ENCODE measurements at places on chromosomes 7 and 10.

DNA sequence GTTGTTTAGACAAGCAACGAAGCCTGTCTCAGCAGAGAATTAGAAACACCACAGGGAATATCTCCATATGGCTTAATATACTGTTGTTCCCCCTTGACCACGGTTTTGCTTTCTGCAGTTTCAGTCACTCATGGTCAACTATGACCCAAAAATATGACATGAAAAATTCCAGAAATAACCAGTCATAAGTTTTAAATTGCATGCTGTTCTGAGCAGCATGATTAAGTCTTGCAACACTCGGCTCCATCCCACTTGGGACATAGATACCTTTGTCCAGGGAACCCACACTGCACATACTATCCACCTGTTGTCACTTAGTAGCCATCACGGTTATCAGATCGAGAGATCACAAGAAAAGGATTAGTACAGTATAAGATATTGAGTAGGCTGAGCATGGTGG lies 60.7 kb upstream of the FOXK1 start:
- no peak for DNase-seq

- DNase-seq, result no peak
Measured at GRCh38 chr7:49980465-49980864, 112.6 kb downstream of the ZPBP start.

DNA sequence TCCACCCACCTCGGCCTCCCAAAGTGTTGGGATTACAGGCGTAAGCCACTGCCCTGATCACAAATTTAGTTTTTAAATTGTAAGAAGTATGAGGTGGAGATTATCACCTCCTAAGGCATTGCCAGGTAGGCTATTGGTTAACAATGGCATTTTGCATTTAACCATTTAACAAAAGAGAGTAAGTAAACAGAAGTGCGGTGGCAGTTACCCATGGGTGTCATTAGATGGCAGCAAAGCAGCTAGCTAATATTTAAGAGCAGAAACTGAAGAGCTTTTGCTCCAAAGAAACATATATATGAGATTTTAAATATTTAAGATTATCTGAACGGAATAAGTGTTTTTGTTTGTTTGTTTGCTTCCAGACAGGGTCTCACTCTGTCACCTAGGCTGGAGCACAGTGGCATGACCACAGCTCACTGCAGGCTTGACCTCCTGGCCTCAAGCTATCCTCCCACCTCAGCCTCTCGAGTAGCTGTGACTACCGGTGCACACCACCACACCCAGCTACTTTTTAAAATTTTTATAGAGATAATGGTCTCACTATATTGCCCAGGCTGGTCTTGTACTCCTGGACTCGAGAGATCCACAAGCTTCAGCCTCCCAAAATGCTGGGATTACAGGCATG lies 325.5 kb upstream of the C7orf33 start:
- DNase-seq, result no peak

DNA sequence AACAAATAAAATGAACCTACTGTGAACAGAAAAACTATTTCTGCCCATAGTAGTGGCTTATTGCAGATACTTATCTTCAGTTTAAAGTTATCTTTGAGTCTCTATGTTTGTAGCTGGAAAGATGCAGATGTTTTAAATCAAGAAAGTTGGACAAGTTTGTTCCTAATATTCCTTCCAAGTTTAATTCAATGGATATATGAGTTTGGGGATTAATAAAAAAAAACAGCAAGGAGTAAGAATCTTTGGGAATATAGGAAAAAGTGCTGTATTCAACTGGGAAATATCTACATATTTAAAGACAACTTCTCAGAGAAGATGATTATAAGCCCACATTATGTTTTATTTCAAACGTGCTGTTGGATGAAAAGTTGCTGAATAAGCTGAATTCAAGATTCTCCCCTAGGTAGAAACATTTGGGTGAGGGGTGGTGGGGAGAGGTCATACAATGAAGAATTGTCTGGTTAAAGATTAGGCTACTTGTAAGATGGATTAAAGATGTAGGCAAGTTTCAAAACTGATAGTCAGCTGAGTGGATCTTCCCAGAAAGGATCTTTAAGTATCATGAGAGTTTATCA lies 1135.2 kb downstream of the CNTNAP2 start:
- DNase-seq, result no peak

DNA sequence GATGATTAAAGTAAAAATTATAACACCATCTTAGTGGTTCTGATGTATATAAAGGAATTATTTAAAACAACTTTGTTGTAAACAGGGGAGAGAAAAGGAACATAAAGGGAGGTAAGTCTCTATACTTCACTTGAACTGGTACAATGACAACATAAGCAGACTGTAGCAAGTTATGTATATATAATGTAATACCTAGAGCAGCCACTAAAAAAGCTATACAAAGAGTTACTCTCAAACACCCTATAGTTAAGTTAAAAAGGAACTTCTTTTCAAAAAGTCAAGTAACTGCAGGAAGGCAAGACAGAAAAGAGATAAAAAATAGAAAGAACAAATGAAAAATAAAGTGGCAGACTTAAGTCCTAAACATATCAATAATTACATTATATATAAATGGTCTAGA lies 82.3 kb downstream of the ZNF503 start:
- DNase-seq, result no peak

GRCh38 chr7:75658802-75659201 lies 79.9 kb downstream of the HIP1 start:
- no peak for DNase-seq

GRCh38 chr7:22052674-22053365 lies 107.1 kb upstream of the CDCA7L start:
- DNase-seq, result no peak

DNA sequence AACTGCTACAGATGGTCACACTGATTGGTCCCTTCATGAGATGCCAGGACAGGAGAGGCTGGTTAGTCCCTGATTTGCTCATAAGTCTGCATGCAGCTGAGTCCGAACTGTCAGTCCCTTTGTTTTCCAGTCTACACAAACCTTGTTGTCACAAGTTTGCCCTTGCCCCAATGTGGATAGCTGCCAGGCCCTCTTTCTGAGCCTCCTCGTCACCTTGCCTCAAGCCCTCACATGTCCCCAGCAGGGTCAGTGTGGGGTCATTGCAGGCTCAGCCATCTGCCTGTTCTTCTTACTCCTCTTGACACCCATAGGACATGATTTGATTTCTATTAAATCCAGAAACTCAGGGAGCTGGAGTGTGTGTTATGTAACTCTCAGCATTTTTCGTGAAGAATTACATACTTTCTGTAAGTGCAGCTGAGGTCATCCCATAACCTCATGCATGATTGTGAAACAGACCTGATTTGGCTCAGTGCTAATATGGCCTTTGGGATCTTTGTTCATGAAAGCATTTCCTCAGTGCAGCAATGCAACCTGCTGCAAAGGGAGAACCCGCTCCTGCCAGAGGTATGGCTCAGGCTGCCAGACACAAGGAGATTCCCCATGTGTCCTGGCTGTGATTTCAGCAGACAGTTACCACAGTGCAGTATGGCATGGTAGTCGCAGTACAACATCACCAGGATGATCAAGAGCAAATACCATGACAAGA lies 70.0 kb upstream of the ZMIZ2 start:
- DNase-seq, result no peak

- no peak for DNase-seq
Measured at GRCh38 chr7:2792856-2793487, 51.1 kb downstream of the GNA12 start.

DNA sequence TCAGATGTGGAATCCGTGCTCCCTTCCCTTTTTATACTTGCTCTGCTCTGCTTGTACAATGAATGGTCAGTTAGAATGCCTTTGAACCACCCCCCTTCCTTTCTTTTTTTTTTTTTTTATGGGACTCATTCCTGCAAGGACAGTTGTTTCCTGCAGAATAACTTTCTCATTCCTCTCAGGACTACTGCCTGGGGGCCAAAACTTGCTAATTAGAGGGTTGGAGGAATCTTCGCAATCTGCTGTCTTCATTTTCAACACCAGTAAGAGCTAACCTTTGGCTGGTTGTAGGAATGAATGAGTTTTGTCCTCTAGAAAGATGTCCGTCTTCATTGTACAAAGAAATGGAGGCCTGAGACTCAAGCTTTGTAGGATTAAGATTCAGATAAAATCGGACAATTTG lies 868.1 kb downstream of the LRMDA start:
- no peak for DNase-seq

GRCh38 chr7:128155100-128155740 lies 85.9 kb upstream of the LEP start:
- DNase-seq, result no peak

GRCh38 chr7:51428217-51428887 lies 111.7 kb upstream of the COBL start:
- no peak for DNase-seq

- DNase-seq, result no peak
Measured at GRCh38 chr10:98289802-98290209, 21.8 kb upstream of the LOXL4 start.
